ENCODE measurements at places on chromosomes 4 and X.

- DNase-seq, result peak; percentile 91
These were observed 80.9 kb downstream of the FAM114A1 start for GRCh38 chr4:38948551-38948950.

DNA sequence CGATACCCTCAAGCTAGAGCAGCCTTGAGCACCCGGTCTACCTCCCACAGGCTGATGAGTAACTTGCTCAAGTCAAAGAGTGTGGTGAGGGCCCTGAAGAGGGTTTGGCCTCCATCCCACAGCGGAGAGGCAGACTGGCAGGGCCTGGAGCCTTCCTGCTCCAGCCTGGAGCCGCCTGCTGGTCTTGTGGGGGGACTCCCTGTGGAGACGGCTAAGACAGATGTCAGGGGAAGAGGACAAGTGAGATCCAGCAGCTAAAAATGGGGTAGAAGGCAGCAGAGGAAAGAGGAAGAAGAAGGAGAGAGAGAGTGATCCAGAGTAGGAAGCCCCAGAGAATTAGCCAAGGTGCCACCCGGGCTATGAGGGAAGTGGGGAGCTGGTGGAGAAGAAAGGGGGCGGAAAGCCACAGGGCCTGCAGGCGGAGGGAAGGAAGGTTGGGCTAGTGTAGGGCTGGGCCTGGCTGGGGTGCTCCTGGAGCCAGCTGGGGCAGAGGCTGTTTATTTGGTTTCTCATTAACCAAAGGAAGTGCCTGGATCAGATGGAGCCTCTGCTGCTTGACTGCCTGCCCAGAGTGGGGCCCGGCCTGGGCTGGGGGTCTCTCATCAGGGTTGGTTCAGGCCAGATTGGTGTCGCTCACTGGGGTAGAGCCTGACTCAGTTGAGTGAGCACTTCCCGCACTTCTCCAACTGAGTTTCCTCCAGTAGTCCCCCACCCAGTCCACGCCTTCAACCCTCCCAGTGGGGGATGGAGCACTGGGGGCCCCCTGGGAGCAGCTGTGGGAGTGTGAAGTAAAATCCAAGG is 14.2 kb downstream of the EFNB1 start:
- peak; percentile 57 for DNase-seq

DNA sequence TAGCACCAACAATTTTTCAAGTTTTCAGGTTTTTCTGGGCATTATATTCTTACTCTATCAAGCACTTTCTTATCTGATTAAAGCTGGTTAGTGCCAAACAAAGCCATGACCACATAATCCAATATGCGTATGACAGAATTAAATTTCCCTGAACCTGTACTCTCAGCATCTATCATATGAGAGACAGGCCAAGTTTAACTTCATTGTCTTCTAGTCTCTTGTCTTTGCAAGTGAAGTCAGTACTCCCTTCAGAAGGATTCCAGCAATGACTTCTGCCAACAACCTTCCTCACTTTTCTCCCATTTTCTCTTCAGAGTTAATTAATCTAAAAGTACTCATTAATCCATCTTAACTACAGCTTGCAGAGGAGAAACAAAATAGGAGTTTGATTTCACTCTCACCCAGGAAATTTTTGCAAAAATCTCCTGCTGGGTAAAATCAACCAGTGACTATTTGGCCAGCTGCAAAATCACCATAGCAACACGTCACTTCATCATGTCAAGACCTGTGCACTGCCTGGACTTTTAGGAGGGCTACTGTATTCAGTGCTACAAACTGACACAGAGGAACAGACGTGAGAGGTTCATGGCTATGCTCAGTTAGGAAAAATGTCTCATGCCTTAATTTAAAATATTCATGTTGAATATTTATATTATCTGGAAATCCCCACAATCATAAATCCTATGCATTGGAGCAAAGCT is 208.4 kb downstream of the ANTXR2 start:
- no peak for DNase-seq

DNA sequence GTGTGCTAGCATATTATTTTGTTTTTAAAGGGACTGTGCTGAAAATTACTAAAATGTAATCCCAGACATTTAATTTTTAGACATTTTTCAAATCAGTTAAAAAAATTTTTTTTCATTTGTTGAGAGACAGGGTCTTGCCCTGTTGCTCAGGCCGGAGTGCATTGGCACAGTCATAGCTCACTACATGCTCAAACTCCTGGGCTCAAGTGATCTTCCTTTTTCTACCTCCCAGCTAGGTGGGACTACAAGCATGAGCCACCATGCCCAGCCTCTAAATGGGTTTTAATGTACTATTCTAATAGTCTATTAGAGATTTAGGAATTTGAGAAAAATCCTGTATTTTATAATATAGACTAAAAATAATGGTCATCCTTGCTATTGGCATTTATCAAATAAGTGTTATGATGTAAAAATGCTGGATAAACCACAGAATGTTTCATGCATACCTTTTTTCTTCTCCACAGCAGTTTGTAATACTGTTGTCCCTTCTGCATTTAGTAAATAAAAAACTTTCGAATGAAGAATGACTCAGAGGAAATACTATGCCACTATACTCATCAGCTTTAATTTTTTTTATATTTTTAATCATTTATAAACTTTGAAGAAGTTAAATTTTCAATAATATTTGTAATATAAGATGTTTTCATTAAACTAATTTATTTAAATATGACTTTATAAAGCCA is 29.9 kb downstream of the CPEB2 start:
- DNase-seq, result peak; percentile 62

- DNase-seq, result peak; percentile 36
These were observed 89.8 kb downstream of the EIF4E start for GRCh38 chr4:98838977-98839618.

- no peak for DNase-seq
These were observed 4.5 kb upstream of the RHOH start for GRCh38 chr4:40192114-40193015.

DNA sequence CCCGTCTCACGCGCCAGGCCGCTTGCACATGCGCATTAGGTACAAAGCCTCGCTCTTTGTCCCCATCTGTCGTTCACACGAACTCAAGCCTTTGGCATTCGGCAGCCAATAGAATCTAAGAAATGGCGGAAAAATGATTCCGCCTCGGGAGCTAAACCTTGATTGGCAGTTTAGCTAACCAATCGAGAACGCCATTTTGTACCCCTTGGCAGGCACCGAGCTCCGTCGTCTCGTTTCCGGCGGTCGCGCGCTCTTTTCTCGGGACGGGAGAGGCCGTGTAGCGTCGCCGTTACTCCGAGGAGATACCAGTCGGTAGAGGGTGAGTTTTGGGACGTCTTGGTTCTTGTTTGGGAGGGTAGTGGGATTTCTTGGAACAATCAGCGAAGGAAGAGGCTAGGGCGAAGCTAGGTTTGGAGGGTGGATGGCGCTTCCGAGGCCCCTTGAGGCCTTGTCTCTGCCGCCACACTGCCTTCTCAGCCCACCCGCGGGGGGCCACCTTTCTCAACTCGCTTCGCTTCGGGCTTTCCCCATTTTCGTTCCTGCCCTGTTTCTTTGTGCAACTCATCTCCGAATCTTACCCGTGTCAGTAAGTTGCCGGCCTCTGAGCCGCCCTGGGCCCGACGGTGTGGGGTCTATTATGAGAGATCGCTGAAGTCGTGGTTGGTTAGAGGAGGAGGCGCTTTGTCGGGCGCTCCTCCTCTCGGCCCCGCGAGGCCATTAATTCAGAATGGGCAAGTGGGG is at the start of gene NONO:
TSS of gene NONO (plus strand) at position 233 of the 741 bp plus-strand sequence. CDS start 7,003 bp downstream, outside the sequence.
- DNase-seq, result peak; percentile 100

DNA sequence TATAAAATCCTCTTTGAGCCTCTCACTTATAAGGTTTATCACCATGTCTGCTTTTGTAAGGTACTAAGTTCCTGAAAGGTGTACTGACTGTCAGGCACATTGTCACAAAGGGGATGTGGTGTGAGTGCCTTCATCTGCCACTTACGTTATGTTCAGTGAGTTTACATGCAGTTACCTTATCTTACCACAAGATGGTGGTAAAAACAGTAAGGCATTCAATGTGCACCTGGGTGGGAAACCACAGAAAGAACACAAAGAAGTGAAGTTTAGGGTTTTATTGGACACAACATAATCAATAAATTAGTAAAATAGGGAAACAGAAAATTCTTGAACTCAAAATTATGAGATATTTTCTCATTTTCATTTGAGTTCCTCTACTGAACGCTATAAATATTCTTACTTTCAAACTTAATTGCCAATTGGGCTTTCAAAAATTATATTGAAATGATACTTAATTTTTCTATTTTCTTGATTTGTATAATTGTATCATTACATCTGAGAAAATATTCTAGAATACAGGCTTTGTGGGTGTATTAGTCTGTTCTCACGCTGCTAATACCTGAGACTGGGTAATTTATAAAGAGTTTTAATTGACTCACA is 650.8 kb downstream of the PCDH7 start:
- peak; percentile 43 for DNase-seq

DNA sequence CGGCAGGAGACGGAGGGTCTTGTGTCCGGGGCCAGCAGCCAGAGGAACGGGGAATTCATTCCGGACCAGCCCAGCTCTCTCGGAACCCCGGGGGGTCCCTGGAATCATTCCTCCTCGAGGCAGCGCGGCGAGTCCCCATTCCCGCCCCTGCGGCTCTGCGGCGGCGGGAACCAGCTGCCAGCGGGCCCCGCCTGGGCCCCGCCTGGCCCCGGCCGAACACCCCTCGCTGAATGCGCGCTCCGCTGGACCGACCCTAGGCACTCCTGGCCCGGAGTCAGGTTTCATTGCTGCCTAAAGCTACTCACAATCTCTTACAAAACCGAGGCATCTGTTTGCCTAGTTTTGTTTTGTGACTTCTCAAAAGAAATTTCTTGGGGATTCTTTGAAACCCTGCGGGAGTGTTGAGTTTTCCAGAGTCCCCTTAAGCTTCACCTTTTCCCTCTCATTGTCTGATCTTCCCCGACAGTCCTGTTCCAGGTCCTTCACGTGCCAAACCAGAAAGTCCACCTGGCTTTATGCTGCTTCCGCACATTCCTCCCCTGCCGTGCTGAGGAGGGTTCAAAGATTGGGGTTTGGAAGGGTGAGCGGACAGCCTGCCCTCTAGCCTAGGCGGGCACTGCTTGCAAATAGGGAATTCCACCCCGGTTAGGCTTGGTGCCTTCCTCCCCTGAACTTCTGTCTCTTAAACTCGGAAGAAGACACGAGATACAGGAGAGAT is 789 bp downstream of the ARHGAP10 start:
- DNase-seq, result peak; percentile 53

DNA sequence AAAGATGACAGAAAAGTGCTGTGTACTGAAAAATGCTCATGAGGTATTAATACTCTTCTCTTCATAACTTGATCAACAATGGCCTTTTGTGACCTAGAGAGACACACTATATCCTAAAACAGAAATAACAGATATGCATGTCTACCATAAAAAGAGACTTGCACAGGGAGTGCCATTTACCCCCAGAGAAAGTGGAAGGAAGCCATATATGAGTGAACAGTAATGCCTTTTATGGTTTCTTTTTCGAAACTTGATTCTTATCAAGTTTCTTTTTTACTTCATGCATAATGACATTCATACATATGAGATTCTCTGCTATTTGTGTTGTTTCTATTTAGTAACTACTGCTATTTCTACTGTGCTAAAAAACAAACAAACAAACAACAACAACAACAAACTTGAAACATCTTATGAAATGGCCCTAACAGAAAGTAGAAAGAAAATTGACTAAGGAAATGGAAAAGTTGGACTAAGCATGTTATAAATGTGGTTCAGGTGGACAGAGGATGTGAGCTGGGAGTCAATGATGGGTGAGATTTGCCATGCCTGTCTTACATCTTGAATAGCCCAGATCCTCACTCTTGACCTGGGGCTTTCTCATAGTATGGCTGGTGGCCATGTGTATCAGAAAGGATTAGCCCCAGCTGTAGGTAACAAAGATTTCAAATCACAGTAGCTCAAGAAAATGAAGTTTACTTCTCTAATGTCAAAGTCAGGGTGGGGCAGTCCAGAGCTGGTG is 43.8 kb downstream of the GEMIN8 start:
- DNase-seq, result no peak

- DNase-seq, result no peak
These were observed 224.2 kb downstream of the AFAP1 start for GRCh38 chr4:7715271-7716009.

DNA sequence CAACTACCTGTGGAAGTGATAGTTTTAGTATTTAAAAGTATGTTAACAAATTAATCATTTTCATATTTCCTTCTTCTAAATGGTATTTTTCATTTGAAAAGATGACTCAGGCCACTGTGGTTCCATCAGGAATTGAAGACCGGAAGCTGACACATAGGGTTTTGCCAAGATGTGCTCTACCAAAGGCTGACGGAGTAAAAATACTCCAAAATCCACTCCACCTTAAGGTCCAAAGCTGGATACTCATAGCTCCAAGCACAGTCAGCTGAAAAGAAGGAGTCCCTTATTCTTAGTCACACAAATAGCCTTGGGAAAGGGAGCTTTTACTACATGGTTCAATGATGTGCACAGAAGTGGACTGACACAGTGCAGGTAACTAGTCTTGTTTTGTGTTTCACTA is 472.0 kb downstream of the ARAP2 start:
- peak; percentile 21 for DNase-seq

- no peak for DNase-seq
These were observed 126.9 kb downstream of the RNF150 start for GRCh38 chr4:141006242-141006802.

DNA sequence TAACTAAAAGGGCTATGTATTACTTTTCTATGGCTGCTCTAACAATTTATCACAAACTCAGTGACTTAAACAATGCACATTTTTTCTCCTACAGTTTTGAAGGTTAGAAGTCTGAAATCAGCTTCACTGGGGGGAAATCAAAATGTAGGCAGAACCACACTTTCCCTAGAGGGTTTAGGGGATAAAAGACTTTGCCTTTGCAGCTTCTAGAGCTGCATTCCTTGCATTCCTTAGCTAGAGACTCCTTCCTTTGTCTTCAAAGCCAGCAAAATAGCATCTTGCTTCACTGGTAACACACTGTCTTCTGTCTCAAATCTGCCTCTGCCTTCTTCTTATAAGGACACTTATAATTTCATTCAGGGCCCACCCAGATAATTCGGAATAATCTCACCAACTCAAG is 152.4 kb upstream of the SPIN4 start:
- peak; percentile 78 for DNase-seq

DNA sequence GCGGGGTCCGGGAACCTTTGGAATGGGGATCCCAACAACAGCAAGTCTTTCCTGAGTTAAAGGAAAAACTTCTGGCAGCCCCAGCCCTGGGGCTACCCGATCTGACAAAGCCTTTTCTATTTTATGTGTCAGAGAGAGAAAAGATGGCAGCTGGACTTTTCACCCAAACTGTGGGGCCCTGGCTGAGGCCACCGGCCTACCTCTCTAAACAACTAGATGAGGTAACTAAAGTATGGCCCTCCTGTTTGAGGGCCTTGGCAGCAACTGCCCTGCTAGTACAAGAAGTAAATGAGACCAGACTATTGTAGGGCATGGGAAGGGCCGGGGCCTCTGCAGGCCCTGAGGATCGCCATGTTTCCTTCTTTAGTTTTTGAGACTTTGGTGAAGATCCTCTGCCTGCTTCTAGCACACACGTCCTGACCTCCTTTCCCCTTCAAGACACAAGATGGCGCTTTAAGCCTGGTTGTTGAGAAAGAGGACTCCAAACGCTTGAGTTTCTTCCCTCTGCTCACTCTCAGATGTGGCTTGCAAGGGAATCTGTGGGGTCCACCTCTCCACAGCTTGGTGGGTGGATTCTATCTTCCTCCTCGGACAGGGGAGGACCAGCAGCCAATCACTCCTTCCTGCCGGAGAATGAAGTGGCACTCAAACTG is 18.5 kb upstream of the DRD5 start:
- peak; percentile 65 for DNase-seq

GRCh38 chr4:10697086-10697485 is 12.5 kb upstream of the CLNK start:
- no peak for DNase-seq

GRCh38 chrX:45513042-45513441 is 312.4 kb upstream of the DIPK2B start:
- DNase-seq, result no peak

Measured in fibroblast of skin of back (primary cell).